ENCODE measurements at places on chromosomes 13 and 19.

DNA sequence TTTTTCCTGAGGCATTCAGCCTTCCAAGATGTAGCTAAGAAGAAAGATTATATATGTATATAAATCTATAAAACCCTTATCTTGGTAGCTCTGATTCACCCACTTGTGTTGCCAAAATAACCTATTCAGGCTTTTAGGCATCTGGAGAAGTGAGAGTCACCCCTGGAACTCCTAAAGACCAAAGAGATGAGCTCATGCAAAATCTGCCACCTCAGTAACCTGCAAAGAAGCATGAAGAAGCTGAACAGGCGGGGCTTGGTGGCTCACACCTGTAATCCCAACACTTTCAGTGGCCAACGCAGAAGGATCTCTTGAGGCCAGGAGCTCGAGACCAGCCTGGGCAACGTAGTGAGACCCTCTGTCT, 393.7 kb downstream of the FOXO1 start:
- DNase-seq, result no peak

GRCh38 chr13:24261566-24261965, 47.8 kb upstream of the C1QTNF9 start:
- no peak for DNase-seq

DNA sequence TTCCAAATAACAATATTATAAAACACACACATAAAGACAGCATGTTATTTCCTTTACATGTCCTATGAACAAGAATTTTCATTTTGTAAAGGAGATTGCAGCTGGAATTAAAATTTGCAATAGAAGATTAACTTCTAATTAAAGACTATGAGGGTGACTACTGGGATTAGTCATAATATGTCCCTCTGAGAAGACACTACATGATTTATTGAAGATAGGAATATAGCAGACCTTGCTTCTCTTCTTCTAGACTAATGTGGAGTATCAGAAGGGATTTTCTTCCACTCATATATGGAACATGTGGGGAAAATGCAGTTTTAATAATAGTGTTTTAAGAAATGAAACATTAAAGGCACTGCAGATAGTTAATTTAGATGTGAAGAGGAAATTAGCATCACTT, 177.8 kb downstream of the NALCN start:
- no peak for DNase-seq

DNA sequence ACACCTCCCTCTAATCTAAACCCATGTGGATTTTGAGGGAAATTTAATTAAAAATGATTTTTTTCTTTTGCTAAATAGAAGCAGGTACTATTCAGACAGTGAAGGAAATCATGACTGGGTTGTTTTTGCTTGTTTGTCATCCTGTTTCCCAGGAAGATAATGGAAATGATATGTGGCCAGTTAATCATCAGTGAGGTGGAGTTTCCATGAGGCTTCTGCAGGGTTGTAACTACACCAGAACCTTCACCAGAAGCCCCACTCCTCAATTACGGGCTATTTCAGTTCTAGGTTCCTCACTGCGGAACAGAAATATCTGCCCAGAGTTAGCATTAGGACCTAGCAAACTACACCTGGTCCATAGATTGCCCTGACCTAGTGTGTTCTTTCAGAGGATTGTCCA, 394.0 kb downstream of the DLEU7 start:
- DNase-seq, result no peak

DNA sequence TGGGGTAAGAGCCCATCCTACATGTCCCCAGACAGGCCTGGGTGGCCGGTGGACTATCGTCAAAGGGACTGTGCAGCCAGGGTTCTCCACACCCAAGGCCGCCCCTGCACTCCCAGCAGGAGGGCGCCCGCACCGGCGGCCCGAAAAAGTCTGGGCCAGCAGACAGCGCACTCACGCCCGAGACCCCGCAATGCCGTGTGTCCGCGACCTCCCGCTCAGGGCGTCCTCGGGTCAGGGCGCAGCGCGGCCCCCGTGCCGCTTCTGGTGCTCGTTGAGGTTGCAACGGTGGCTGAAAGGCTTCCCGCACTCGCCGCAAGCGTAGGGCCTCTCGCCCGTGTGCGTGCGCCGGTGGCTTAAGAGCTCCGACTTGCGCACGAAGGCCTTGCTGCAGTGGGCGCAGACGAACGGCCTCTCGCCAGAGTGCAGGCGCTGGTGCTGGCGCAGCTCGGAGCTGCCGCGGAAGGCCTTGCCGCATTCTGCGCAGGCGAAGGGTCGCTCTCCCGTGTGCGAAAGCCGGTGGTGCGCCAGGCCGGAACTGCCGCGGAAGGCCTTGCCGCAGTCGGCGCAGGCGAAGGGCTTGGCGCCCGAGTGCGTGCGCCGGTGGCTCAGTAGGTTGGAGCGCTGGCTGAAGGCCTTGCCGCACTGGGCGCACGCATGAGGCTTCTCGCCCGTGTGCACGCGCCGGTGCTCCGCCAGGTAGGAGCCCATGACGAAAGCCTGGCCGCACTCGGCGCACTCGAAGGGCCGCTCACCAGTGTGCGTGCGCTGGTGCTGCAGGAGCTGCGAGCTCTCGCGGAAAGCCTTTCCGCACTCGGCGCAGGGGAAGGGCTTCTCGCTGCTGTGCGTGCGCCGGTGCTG, 2.8 kb upstream of the A1BG start:
- no peak for DNase-seq

- no peak for DNase-seq
Measured at GRCh38 chr13:69856331-69856730, 251.3 kb upstream of the ATXN8OS start.

- DNase-seq, result peak; percentile 21
Measured at GRCh38 chr13:27997904-27998522, 9.5 kb upstream of the URAD start.

GRCh38 chr19:40413291-40413845, at the start of gene PRX:
PRX (minus strand) TSS chr19:40413378; CDS start chr19:40407932, 5,446 bp downstream.
- DNase-seq, result no peak

DNA sequence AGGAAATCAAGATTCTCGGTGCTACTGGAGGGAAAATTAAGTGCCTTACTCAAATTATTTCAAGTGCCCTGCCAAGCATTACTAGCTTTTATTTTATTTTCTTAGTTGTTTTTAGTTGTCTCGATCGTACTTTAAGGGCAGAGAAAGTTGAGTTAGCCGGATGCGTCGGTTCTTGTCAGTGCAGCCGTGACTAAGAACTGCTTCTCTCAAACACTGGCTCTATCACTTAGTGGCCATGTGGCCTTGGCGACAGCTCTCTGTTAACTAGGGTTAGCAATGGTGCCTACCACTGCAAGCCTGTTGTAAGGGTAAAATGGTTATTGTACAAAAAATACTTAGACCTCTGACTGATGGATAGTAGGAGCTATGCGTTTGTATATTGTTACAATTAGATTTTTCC, 227.8 kb downstream of the KATNAL1 start:
- DNase-seq, result no peak

GRCh38 chr13:23081220-23081619, 99.6 kb upstream of the SGCG start:
- no peak for DNase-seq

DNA sequence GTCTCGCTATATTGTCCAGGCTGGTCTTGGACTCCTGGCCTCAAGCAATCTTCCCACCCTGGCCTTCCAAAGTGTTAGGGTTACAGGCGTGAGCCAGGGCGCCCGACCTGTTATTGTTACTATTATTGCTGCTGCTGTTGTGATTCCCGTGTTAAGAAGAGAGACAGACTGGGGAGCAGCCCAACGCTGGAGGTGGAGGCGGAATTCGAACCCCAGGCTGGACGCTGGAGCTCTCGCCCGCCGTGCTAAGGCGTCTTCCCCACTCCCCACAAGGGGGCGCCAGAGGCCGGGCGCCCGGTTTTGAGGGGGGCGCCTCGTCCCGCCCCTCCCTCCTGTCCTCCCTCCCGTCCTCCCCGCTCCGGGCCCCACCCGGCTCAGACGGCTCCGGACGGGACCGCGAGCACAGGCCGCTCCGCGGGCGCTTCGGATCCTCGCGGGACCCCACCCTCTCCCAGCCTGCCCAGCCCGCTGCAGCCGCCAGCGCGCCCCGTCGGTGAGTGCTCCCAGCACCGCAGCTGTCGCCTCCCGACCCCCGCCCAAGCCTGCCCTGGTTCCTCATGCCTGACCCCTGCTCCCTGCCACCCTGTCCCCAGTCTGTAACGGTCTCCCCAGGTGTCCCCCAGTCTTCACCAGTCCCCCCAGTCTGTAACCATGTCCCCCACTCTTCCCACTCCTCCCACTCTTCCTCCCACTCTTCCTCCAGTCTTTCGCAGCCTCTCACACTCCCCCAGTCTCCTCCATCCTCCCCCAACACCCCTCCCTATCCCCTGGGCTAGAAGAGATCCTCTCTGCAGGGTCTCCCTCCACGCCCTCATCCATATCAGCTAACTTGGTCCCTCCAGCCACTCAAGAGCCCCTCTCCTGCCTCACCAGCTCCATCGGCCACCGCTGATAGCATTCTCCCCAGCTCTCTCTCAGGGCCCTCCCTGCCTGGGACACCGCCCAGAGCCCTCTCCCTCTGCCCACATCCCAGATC, at the start of gene EHD2:
EHD2 (plus strand) TSS at position 377 of the 976 bp plus-strand sequence. CDS start 3,191 bp downstream, outside the sequence.
- no peak for DNase-seq

- no peak for DNase-seq
Measured at GRCh38 chr13:51425410-51426042, 27.3 kb downstream of the INTS6 start.

- no peak for DNase-seq
Measured at GRCh38 chr19:33927789-33928457, 131.3 kb downstream of the KCTD15 start.

GRCh38 chr19:58128041-58128685, 22.4 kb downstream of the ZNF329 start:
- DNase-seq, result no peak

- peak; percentile 71 for DNase-seq
Measured at GRCh38 chr19:4742723-4743646, 19.3 kb upstream of the DPP9 start.

- DNase-seq, result peak; percentile 84
Measured at GRCh38 chr13:100490692-100491091, 97.9 kb downstream of the GGACT start.

DNA sequence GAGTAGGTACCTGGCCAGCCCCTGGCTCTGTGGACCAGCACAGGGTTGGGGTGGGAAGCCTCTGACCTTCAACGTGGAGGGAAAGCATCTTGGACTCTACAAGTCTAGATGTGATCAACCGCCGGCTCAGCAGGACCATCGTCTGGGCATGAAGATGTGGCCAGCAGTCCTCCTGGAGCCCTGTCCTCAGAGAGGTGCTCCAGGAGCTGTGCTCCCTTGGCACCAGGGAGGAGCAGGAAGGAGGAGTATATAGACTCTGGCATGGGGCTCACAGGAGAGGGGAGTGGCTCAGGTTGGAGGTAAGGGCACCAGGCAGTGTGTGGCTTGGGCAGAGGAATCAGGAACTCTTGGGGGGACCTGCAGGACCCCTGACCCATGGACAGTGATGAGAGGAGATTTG, 18.3 kb upstream of the ISYNA1 start:
- no peak for DNase-seq

DNA sequence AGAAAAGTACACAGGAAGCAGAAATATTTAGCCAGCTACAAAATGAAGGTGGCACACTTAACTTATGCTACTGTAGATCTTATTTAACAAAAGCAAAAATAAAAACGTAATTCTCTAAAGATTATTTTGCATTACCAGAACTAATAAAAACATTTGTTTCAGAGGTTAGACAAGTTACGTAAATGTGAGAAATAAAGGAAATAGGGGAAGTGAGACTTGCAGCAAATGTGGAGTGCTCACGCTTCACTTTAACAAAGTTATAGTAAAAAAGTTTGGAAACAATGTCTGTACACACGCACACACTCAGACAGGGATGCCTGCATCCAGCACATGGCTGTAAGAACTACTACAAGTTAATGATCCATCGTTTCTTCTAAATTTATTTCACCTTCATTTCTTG, 83.7 kb downstream of the NALCN start:
- DNase-seq, result no peak

GRCh38 chr19:57807541-57807940, 7.2 kb downstream of the ZNF552 start:
- no peak for DNase-seq

DNA sequence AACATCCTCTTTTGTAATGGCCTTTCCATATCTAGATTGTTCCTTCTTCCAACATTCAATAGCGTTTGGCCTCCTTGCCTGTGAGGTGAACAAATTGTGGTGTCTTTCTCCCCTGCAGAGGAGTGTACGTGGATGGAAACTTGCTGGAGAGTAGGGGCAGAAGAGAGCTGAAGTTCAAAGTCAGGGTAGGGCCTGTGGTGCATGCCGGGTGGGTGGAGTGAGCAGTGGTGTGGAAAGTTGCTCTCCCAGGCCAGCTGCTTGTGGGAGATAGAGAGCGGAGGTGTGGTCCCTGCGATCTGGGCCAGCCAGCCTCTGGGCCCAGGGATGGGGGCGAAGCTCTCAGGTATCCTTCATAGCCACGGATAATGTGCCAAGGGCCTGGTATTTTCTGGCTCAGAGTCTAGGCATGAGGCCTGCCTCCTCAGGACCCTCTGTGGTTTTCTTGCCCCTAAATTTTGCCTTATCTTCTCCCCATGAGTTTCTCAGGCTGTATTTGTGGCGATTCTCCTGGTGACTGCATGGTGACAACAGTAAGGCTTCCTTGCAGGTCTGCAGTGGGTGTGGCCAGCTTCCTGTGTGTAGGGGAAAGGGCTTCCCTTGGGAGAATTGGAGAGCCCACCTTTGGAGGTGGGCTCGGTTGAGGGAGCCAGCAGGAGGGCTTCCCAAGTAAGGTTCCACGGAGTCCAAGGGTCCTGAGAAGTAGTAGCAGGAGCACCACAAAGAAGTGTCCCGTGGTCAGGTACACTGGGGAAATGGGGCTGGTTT, 6.7 kb downstream of the RGCC start:
- no peak for DNase-seq

GRCh38 chr13:76879203-76879882, 6.9 kb downstream of the KCTD12 start:
- no peak for DNase-seq

- DNase-seq, result no peak
Measured at GRCh38 chr13:46640843-46641242, 87.9 kb downstream of the LRCH1 start.

- DNase-seq, result no peak
Measured at GRCh38 chr19:11437955-11438354, 2.5 kb downstream of the PRKCSH start.

DNA sequence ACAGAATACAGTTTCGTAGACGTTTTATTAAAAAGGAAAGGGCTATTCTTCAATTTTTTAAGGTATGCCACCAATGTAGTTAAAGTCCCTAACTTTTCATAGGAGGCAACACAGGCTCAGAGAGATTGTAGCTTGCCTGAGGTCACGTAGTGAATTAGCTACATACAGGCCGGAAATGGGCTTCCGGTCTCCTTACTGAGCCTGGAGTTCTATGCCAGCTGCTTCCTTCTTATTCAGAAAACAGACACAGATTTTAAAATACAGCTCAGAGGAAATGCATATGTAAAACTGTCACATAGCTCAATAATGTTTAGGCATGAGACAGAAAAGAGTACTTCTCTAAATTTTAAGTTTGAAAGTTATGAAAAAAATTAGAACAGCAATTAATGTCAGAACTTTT, 85.4 kb upstream of the TUBA3C start:
- no peak for DNase-seq

- DNase-seq, result no peak
Measured at GRCh38 chr13:113531041-113531873, 40.7 kb upstream of the DCUN1D2 start.

DNA sequence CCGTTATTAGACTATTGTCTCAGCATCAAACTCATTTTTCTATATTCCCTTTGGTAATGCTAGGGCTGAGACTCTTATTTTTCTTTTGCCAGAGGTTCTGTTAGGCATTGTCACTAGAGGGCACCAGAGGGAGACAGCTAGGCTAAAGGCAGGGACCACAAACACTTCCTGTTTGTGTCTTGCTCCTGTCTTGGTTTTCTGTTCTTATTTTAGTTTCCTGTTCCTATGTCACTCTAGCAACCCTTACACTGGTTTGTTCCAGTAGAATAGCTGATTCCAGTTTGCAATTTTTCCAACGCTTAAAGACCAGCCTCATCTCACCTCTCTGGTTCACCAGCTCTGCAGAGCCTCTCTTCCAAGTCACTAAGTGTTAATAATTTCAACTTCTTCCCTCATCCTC, 772.0 kb downstream of the DIAPH3 start:
- peak; percentile 6 for DNase-seq

Measured in NCI-H510A treated with DMSO at 0.1 percent for 48 hours (cell line).